ENCODE measurements at places on chromosomes 3 and 15.
A peak's percentile ranks its signal among the peaks of the same experiment; 100 is the strongest.

- DNase-seq, result no peak
Observed at GRCh38 chr3:42175386-42176240, 84.5 kb downstream of the TRAK1 start.

DNA sequence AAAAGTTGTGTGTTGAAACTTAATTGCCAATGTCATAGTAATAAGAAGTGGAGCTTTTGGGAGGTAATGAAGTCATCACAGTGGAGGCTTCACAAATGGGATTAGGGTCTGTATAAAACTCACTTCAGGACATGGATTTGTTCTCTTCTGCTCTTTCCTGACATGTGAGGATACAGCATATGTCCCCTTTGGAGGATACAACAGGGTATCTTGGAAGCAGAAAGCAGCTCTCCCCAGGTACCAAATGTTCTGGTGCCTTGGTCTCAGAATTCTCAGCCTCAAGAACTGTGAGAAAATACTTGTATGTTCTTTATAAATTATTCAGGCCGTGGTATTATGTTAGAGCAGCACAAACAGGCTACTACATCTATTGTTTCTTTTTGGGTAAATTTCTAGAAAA is 210.9 kb downstream of the DIPK2A start:
- DNase-seq, result no peak

GRCh38 chr3:142623194-142623593 is 27.0 kb downstream of the PLS1 start:
- no peak for DNase-seq

DNA sequence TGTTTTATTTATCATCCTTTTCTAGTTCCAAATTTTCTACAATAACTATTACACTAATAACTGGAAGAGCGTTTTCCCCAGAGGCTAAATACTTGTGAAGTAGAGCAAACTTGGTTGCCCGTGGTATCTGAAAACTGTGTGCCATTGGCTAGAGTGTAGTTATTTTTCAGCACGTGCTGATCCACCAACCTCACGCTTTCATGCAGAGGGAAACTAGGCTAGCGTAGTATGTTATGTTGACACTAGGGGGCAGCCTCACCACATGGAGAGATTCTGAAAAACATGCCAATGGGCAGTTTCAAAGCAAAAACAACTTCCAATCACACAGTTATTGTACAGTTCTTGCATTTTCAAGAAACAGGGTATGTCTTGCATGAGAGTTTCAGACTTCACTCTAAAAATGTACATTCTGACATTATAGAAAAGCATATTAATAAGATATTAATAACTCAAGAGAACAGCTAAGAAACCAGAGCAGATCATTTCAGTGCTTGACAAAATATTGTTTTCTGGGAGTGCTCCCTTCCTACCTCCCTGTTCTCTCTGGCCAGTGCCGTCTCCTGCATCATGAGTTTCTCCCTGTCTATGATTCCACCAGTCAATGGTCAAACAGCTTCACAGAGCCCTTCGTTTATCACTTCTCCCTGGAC is 39.7 kb downstream of the SPATA12 start:
- peak; percentile 63 for DNase-seq

DNA sequence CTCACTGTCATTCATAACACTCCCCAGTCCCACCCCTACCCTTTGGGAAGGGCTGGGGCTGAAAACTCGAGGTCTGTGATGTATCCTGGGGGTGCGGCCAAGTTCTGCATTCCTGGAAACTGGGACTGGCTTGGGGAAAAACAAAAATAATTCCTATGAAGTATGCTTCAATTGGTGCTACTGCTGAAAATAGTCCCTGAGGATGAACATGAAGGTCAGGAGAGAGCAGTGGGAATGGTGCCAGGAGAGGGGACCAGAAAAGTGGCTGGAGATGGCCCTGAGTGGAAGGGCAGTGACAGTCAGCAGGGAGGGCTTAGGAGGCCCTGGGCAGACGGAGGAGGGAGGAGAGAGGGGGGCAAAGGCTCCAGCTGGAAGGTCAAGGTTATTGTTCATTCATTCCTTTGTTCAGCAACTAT is 4.8 kb upstream of the ISLR start:
- DNase-seq, result no peak

Data from bronchial epithelial cell (primary cell).